ENCODE measurements at places on chromosomes 2 and 18. TPM values are rescaled to one million over a fixed set of nuclear protein-coding genes. Genes with fewer than 3 reads are reported as not detected.
A peak's percentile ranks its signal among the peaks of the same experiment; 100 is the strongest.

GRCh38 chr18:74172697-74173433, 24.5 kb downstream of the TIMM21 start:
- no peak for DNase-seq

DNA sequence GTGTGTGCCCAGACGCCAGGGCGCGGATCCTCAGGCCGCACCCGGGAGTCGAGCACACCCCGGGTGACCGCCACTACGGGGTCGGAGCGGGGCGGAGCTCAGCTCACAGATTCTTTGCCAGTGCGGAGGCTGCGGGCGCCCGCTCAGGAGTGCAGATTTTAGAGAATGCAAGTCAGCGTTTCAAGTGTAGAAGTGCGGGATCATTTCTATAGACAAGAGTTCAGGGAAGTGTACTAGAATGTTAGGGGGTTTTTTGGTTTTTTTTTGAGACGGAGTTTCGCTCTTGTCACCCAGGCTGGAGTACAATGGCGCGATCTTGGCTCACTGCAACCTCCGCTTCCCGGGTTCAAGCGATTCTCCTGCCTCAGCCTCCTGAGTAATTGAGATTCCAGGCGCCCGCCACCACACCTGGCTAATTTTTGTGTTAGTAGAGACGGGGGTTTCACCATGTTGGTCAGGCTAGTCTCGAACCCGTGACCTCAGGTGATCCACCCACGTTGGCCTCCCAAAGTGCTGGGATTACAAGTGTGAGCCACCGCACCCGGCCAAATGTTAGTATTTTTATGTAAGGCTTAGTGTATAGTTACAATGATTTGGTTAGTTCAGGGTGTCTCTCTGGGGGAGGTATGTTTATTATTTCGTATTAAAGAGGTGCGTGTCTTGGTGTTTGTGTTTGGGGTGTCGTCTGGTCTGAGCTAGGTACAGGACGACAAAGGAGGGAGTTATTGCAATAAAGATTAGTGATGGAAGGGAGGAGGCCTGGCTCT, 619 bp upstream of the FAM168B start:
- peak; percentile 73 for DNase-seq

DNA sequence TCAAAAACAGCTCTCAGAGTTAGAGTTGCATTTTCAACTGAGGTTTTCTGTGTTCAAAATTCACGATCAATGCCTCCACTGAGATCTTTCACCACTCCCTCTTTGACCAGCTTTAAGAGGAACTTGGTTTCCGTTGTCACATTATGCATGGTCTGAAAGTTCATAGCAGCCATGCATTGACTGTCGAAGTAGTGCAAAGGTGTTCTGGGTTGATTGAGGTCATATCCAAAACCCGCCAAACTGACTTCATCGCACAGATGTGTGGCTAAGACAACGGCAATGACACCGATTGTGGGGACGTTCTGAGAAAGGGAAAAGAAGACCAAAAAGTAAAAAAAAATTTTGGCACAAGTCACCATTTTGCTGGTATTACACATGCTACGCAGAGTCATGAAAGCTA, 48.7 kb downstream of the ST3GAL5 start:
- DNase-seq, result peak; percentile 37

DNA sequence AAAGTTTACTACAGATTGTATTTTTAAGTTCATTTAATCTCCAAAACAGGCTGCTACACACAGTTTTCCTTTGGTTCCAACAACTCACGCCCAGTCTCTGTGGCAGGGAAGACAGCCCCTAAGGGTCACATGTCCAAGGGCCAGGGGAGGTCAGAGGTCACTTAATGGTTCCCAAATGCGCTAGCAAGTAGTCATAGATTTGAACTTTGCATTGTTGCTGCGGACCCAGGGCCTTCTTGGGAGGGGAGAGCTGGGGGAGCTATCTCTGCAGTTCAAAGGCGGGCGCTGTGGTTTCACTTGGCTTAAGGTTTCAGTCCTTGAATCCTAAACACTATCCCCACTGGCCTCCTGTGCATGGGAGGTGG, 74.8 kb upstream of the ZNF532 start:
- no peak for DNase-seq

DNA sequence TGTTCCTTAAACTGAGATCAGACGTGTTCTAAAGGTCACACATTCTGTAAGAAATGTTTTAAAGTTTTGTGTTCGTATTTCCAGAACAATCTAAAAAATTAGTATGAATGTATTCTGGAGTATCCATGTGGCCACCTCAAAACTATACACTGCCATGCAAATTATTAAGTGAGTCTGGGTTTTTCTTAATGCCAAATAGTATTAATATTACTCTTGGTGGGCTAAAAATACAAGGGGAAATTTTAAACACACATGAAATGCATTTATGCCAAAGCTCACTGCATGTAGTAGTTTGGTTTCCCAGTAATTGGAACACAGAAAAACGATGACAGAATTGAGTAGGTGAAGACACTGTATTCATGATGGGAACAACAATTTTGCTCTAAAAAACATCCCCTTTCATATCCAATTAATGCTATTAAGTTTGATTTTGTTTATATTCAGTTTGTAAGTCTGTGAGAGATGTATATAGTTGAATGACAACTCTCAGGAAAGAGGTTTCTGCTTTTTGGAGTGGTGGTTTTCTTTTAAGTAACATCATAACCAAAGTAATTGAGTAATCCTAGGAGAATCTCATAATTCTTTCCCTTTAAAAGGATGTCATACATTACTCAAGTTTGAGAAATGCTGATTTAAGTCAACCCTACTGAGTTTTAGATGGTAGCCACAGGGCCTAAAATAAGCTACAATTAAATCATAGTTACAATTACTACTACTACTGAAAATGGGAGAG, 75.7 kb upstream of the CDCA7 start:
- DNase-seq, result no peak

GRCh38 chr2:107825206-107825563, 1.5 kb upstream of the RGPD4 start:
- no peak for DNase-seq

DNA sequence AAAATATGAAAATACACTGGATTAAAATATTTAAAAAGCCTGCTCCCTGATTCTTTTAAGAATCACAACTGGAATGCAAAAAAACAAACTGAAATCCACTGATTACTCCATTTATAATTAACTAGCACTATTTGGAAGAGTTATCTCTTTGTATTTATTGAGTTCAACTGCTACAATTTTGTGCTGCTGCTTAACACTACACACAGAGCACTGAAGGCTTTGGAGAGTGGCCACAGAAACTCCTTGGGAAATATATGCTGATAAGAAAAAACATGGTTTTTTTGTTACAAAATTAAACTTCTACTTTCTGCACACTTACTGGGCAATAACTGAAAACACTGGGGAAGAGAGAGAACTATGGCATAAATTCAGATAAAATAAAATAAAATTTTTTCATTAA, 19.8 kb upstream of the BZW1 start:
- DNase-seq, result no peak

GRCh38 chr2:22822835-22823234, 562.1 kb upstream of the KLHL29 start:
- DNase-seq, result no peak

DNA sequence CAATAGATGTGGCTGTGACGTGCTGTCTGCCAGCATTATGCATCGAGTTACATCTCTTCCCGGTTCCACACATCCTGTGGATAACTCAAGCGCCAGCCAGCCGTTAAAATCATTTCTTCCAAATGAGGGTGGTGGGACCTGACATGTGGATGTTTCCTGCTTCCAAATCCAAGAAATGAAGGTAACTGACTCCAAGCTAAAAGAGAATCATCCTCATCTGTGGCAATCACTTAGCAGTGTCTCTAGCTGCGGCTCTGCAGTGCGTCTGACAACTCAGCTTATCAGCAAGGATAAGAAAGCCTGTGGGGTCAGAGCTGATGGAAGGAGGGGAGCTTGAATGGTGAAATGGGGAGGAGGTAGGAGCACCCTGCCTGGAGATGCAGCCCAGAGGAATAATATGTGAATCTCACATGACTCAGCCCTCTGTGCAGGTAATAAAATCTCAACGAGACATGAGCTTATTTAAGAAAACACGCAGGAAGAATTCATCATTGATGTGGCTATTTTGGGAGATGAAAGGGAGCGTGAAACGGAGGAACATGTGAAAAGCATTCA, 382.2 kb upstream of the TRIB2 start:
- no peak for DNase-seq

- DNase-seq, result no peak
Observed at GRCh38 chr18:26524504-26525351, 23.6 kb downstream of the KCTD1 start.

GRCh38 chr2:216362730-216363129, 9.6 kb downstream of the MARCHF4 start:
- no peak for DNase-seq

DNA sequence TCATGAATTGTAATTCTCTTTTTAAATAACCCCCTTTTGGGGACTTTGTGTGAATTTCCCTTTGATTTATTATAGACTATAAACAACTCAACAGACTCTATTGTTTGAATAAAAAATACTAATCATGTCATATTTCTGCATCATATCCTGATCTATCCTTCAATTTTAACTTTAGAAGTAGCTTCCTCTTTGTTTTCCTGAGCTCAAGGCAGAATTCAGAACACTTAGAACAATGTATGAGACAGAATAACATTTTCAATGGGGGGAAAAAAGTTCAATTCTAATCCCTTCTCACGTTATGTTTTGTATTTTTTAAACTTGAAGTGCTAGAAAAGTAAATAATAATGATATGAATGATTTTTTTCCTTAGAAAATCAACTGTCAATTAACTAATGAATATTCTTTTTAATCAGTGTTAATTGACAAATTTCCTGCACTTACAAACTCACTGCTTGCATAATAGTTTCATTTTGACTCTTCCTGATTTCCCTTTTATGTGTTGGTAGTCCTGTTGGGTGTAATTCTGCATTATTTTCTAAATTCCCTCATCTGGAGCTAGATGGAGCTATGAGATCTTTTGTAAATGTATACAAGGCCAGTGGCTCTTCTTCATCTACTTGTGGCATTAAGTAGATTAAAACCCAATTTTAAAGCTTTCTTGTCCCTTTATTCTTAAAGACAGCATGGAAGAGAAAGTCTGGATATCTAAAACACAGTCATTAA, 326.1 kb downstream of the PARD3B start:
- no peak for DNase-seq

GRCh38 chr2:162092658-162093556, 18.9 kb upstream of the DPP4 start:
- DNase-seq, result no peak

- no peak for DNase-seq
Observed at GRCh38 chr2:239716536-239717318, 308.4 kb downstream of the NDUFA10 start.

- no peak for DNase-seq
Observed at GRCh38 chr2:30653847-30654246, 153.4 kb downstream of the CAPN13 start.

DNA sequence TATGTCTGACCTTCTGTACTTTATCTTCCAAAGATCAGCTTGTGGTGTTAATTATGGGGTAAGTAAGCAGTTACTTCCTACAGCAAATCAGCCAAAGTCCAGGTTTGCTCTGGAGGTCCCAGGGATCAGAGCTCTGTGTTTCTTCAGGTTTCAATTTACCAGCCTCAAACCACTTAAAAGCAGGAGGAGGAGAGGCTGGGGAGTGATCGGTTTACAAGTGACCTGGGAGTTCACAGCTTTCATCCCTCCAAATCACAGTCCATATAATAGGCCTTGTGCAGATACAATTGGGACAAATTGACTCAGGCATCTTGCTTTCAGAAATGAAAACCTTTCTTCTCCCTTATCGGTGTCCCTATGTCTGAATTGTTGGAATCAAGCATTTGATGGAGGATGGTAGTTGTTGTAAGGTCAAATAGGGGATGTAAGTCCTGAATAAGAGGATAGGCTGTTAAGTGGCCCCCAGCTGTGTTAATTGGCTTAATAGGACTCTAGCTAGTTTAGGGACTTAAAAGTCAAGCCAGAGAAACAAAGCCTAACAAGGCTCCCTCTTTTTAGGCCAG, 188.0 kb upstream of the NT5C1B start:
- no peak for DNase-seq

DNA sequence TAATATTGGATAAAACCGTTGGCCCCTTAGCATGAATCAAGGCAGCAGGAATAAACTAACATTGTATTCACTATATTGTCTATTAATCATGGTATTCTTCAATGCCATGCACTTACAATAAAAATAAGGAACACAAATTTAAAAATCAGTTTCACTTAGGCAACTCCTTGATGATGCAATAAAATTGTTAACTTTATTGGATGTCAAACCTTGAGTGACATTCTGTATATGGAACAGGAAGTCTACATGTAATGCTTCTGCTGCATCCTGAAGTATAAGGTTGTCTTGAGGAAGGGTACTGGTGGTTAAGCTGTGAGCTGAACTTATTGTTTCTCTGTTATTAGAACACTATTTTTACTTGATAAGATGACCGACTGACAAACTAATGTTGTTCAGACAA, 605.5 kb downstream of the SATB2 start:
- no peak for DNase-seq

CNDP1 gene
- total RNA-seq, result not detected

KANSL3 gene
- total RNA-seq, result 47.2 TPM

ABCB11 gene
- not detected for total RNA-seq

IMPA2 gene
- total RNA-seq, result 18.6 TPM

IL1B gene
- total RNA-seq, result not detected

PRKRA gene
- total RNA-seq, result 37.4 TPM

UGT1A4 gene
- not detected for total RNA-seq
